ENCODE measurements at places on chromosomes 3 and 15. TPM values are rescaled to one million over a fixed set of nuclear protein-coding genes. Genes with fewer than 3 reads are reported as not detected.

The MGA gene
- total RNA-seq, result 27.7 TPM

The P3H2 gene
- total RNA-seq, result 9.0 TPM

The CCR5 gene
- total RNA-seq, result not detected

The MUC20 gene
- 1.7 TPM for total RNA-seq

The PTX3 gene
- 5.8 TPM for total RNA-seq

The SCN11A gene
- under 0.01 TPM for total RNA-seq

The MCTP2 gene
- total RNA-seq, result 22.0 TPM

The DPPA2 gene
- not detected for total RNA-seq

The PRSS50 gene
- not detected for total RNA-seq

The NSUN3 gene
- 5.8 TPM for total RNA-seq

The CHST13 gene
- total RNA-seq, result 0.24 TPM

The MESP1 gene
- under 0.01 TPM for total RNA-seq

The MELTF gene
- total RNA-seq, result 4.0 TPM

The CADM2 gene
- 0.64 TPM for total RNA-seq

The ACOX2 gene
- total RNA-seq, result under 0.01 TPM

The DUOX1 gene
- total RNA-seq, result 34.3 TPM

The LYZL4 gene
- total RNA-seq, result not detected

The EIF4E3 gene
- total RNA-seq, result 3.2 TPM

The SPSB4 gene
- under 0.01 TPM for total RNA-seq

The MOBP gene
- not detected for total RNA-seq

The DUT gene
- 49.2 TPM for total RNA-seq

The NEO1 gene
- 13.5 TPM for total RNA-seq

The ALDH1L1 gene
- 0.72 TPM for total RNA-seq

The A4GNT gene
- not detected for total RNA-seq

The SLITRK3 gene
- not detected for total RNA-seq

The LTF gene
- 0.43 TPM for total RNA-seq

The CCR8 gene
- not detected for total RNA-seq

The CKMT1B gene
- 11.8 TPM for total RNA-seq

The ERICH6 gene
- total RNA-seq, result under 0.01 TPM

The LEKR1 gene
- total RNA-seq, result not detected

The WWTR1 gene
- 36.9 TPM for total RNA-seq

The GHRL gene
- not detected for total RNA-seq

The ANKDD1A gene
- 4.5 TPM for total RNA-seq

The SOX2 gene
- 10.9 TPM for total RNA-seq
